SK-N-SH (cell line): ENCODE measurements at places on chromosomes 4 and X. TPM values are rescaled to one million over a fixed set of nuclear protein-coding genes. Genes with fewer than 3 reads are reported as not detected.

DNA sequence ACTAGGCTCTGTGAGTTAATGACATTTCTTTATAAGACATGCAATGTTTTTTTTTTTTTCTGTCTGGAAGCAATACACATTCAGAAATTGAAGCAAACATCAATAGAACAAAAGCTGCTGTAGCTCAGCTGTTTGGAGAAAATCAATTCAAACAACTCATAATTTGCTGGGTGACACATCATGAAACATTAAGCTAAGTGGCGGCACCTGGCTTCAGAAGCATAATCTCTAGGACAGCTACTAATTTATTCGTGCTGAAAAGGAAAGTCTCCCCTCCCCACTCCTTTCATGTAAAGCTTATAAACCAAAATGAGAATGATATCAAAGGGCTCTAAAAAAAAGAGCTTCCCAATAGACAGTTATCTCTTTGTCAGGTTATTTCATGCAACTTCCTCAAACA, 73.9 kb downstream of the LUZP4 start:
- H3K36me3 ChIP-seq: no peaks in the 10 kb centered on the region
- no peaks in the 10 kb centered on the region for H3K27me3 ChIP-seq
- no peaks in the 10 kb centered on the region for H3K4me1 ChIP-seq
- DNase-seq: no peak

GRCh38 chrX:49269767-49270248, at the start of gene PPP1R3F:
Gene PPP1R3F (plus strand): TSS chrX:49269793. CDS start chrX:49269870, 77 bp downstream.
- no peak for DNase-seq
- H3K4me3 ChIP-seq: peak within 1 kb of the TSS; percentile 64
- H3K27me3 ChIP-seq: no peaks in the 10 kb centered on the region; the same call in 1 of the 2 replicates
- no peaks in the 10 kb centered on the region for H3K4me1 ChIP-seq
- H3K27ac ChIP-seq: peak within 1 kb of the TSS; percentile 82

Gene EGF
- 0.89 and 2.4 TPM in 2 replicates for polyA plus RNA-seq

- H3K4me3 ChIP-seq: no peak overlapping the region
- peaks cover 27% of the 10 kb centered on the region; the same call in 1 of the 2 replicates for H3K27me3 ChIP-seq
- no peaks in the 10 kb centered on the region for H3K4me1 ChIP-seq
- no peak overlapping the region for H3K27ac ChIP-seq
- DNase-seq: no peak
Observed at GRCh38 chr4:73617256-73617655, 3.0 kb downstream of the RASSF6 start.

Gene TMEM271
- not detected in 2 replicates for polyA plus RNA-seq

Gene MTHFD2L
- 4.8 and 8.2 TPM in 2 replicates for polyA plus RNA-seq

- H3K27me3 ChIP-seq: no peaks in the 10 kb centered on the region
- H3K4me1 ChIP-seq: peaks cover 2% of the 10 kb centered on the region
- H3K4me3 ChIP-seq: no peak overlapping the region
- peaks cover 18% of the 10 kb centered on the region for H3K36me3 ChIP-seq
- DNase-seq: no peak
Observed at GRCh38 chr4:20490734-20491133, 209.5 kb upstream of the PACRGL start.

Gene RHOH
- not detected in 2 replicates for polyA plus RNA-seq

Gene BMX
- polyA plus RNA-seq: not detected in 2 replicates

Gene IL15
- polyA plus RNA-seq: 3.5 and 3.7 TPM in 2 replicates

GRCh38 chrX:131827935-131828334, 195.2 kb upstream of the STK26 start:
- no peak overlapping the region for H3K4me3 ChIP-seq
- no peaks in the 10 kb centered on the region for H3K36me3 ChIP-seq
- DNase-seq: peak; percentile 28

DNA sequence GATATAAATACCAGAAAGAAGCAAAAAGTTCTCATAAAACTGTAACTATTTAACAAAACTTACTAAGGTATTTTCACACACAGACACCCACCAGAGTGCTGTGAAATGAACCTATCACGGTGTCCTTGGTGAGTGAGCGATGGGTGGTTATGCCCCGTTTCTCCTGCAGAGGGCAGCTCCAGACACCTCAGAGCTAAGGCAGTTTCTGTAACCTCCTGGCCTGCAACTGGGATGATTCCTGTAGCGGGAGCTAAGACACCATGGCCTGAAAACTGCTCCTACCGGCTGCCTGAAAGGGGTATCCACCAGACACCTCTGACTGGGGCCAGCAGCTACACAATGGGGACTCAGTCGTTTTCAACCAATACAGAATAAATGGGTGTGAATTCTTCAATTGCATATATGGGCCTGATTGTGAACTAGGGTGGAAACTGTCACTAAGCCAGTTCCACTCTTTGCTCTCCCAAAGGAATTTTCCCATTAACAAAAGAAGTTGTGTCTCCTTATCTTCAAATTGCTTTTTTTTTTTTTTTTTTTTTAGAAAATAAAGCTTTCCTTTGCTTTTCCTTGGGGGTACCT, 2375.8 kb upstream of the TENM3 start:
- no peaks in the 10 kb centered on the region for H3K36me3 ChIP-seq
- no peaks in the 10 kb centered on the region for H3K27me3 ChIP-seq
- peak; percentile 56 for DNase-seq
- H3K27ac ChIP-seq: no peak overlapping the region
- no peaks in the 10 kb centered on the region for H3K4me1 ChIP-seq
- no peak overlapping the region; the same call in 1 of the 2 replicates for H3K4me3 ChIP-seq

- no peak overlapping the region for H3K4me3 ChIP-seq
- no peak for DNase-seq
- H3K27me3 ChIP-seq: no peaks in the 10 kb centered on the region
- H3K4me1 ChIP-seq: no peaks in the 10 kb centered on the region
Observed at GRCh38 chr4:158002173-158002572, 170.7 kb downstream of the GASK1B start.

Gene TRIM61
- polyA plus RNA-seq: not detected in 2 replicates

DNA sequence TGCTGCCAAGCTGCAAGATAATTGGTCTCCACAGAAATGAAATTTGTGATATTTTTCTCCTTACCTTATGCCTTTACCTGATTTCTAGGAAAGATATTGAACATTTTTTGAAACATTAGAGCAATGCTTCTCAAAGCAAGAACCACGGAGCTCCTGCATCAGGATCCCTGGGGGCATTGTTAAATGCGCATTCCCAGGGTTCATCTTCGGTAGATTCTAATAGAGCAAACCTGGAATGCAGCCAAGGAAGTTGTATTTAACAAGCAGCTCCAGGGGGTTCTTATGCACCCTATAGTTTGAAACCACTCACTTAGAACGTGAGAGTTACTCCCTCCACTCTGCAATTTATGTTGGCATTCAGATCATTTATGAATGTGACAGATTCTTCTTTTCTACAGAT, 126.2 kb downstream of the SLC39A8 start:
- H3K27ac ChIP-seq: no peak overlapping the region
- no peaks in the 10 kb centered on the region; the same call in 1 of the 2 replicates for H3K4me1 ChIP-seq
- H3K27me3 ChIP-seq: no peaks in the 10 kb centered on the region
- no peaks in the 10 kb centered on the region for H3K36me3 ChIP-seq
- no peak for DNase-seq

Gene CT45A5
- not detected in 2 replicates for polyA plus RNA-seq

DNA sequence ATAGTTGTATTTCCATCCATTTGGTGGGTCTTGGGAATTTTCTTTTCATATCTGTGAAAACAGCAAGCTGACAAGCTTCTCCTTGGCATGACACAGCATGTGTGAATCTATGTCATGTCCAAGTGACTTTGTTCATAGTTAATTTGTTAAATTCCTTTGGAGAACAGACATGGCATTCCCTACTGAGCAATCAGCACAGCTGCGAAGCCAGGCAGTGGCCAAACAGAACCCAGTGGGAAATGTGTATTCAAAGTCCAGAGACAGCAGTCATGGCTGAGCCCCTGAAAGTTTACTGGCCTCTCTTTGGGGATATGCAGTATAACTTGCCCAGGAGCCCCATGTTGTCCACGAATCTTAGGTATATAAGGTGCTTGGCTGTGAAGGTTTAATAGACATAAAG, 474.7 kb downstream of the NKX6-1 start:
- no peaks in the 10 kb centered on the region for H3K27me3 ChIP-seq
- H3K36me3 ChIP-seq: no peaks in the 10 kb centered on the region
- no peak for DNase-seq
- no peak overlapping the region for H3K4me3 ChIP-seq
- H3K27ac ChIP-seq: no peak overlapping the region

DNA sequence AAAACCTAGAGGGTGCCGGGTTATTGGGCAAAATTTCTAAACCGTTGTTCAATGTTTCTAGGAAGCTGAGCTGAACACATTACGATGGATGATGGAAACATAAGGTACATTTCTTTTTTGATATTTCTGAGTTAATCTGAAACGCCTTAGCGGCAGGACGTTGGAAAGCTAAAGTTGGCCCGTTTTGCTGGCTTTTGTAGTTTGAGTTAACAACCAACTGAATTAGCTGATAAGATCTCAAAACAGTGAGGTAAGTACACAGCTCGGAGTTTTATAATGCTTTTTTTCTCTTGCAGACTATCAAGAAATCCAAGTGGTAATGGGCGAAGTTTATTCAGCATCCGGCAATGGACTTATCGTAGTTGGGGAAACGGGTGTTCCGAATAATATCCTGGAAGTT, 73.5 kb downstream of the PRSS12 start:
- peaks cover 32% of the 10 kb centered on the region for H3K36me3 ChIP-seq
- H3K4me3 ChIP-seq: peak overlapping the region; percentile 79
- no peaks in the 10 kb centered on the region for H3K27me3 ChIP-seq

Gene SEC31A
- 147 and 191 TPM in 2 replicates for polyA plus RNA-seq

Gene IRS4
- polyA plus RNA-seq: not detected in 2 replicates

- no peak overlapping the region for H3K27ac ChIP-seq
- DNase-seq: no peak
- no peaks in the 10 kb centered on the region for H3K36me3 ChIP-seq
- H3K27me3 ChIP-seq: no peaks in the 10 kb centered on the region
Observed at GRCh38 chrX:41870719-41871151, 52.6 kb downstream of the CASK start.

GRCh38 chr4:24089851-24090534, 200.1 kb upstream of the PPARGC1A start:
- no peak overlapping the region for H3K27ac ChIP-seq
- H3K4me1 ChIP-seq: no peaks in the 10 kb centered on the region
- no peak for DNase-seq
- H3K4me3 ChIP-seq: no peak overlapping the region
- H3K27me3 ChIP-seq: no peaks in the 10 kb centered on the region

- no peaks in the 10 kb centered on the region; the same call in 1 of the 2 replicates for H3K4me1 ChIP-seq
- H3K4me3 ChIP-seq: no peak overlapping the region
- DNase-seq: no peak
- H3K36me3 ChIP-seq: no peaks in the 10 kb centered on the region
- H3K27ac ChIP-seq: no peak overlapping the region
Observed at GRCh38 chrX:41837270-41837944, 85.9 kb downstream of the CASK start.

Gene C1QTNF7
- polyA plus RNA-seq: not detected in 2 replicates

- H3K27me3 ChIP-seq: no peaks in the 10 kb centered on the region
- peaks cover 13% of the 10 kb centered on the region for H3K4me1 ChIP-seq
- DNase-seq: no peak
- peak overlapping the region; percentile 87; the same call in 1 of the 2 replicates for H3K27ac ChIP-seq
Observed at GRCh38 chr4:129233691-129234090, 137.7 kb downstream of the C4orf33 start.

Gene SPANXD
- 13.1 and 20.0 TPM in 2 replicates for polyA plus RNA-seq

DNA sequence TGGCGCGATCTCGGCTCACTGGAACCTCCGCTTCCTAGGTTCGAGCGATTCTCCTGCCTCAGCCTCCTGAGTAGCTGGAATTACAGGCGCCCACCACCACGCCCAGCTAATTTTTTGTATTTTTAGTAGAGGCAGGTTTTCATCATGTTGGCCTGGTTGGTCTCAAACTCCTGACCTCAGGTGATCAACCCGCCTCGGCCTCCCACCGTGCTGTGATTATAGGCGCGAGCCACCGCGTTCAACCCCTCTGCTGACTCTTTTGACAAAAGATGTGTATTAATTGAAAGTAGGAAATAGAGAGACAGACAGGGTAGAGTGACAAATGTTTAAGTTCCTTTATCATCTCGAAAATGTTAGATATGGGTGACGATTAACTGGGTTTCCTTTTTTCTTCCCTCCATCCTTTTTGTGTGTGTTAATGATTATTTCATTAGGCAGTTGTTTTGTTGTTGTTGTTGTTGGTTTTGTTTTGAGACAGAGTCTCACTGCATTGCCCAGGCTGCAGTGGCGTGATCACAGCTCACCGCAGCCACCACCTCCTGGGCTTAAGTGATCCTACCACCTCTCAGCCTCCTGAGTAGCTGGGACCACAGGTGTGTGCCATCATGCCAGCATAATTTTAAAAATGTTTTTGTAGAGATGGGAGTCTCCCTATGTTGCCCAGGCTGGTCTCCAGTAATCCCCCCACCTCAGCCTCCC, 79.5 kb downstream of the KDM6A start:
- H3K4me3 ChIP-seq: no peak overlapping the region
- no peaks in the 10 kb centered on the region for H3K27me3 ChIP-seq
- H3K4me1 ChIP-seq: peaks cover 10% of the 10 kb centered on the region; the same call in 1 of the 2 replicates
- DNase-seq: no peak

DNA sequence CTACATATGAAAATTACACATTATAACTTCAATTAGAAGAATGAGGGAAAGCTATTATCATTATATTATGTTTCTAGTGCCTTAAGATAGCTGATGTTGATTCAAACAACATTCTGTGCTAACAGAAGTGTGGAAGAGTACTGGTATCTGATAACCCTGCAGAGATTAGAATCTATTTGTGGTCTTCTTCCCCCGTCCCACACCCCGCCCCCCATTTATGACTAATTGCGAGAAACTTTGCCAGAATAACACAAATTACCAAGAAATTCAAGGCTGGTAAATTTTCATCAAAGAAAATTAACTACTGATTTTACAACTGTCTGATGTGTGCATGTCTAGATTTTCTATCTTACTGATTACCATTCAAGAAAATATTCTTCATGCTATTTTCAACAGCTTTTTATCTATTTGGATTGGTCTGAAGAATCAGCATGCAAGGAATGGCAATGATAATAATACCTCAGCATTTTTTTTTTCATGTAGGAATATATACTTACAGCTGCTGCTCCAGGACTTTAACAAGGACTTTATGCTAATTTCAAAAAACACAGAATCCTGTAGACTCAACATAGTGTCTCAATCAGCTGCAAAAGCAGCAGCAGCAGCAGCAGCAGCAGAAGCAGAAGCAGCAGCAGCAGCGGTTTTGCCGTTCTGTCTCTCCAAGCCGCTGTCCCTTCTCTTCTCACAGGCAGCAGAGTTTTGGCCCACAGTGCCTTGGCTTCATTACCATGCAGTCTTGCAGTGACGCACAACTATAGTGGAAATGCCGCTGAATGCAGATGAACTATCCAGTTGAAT, 126.7 kb downstream of the FRYL start:
- H3K27me3 ChIP-seq: no peaks in the 10 kb centered on the region
- peak overlapping the region; percentile 15; the same call in 1 of the 2 replicates for H3K4me3 ChIP-seq
- H3K4me1 ChIP-seq: peaks cover 38% of the 10 kb centered on the region; the same call in 1 of the 2 replicates
- H3K27ac ChIP-seq: peak overlapping the region; percentile 70
- H3K36me3 ChIP-seq: no peaks in the 10 kb centered on the region
- DNase-seq: peak; percentile 30

Gene SLC49A3
- polyA plus RNA-seq: 0.05 and 0.15 TPM in 2 replicates

Gene TLR7
- polyA plus RNA-seq: not detected in 2 replicates
